IMR-90 (cell line): ENCODE measurements at places on chromosomes 3 and 15.

GRCh38 chr3:135503760-135504686 lies 461.5 kb upstream of the PPP2R3A start:
- peak; percentile 51 for DNase-seq

GRCh38 chr3:127853681-127854080 lies 31.4 kb upstream of the MGLL start:
- DNase-seq: no peak

DNA sequence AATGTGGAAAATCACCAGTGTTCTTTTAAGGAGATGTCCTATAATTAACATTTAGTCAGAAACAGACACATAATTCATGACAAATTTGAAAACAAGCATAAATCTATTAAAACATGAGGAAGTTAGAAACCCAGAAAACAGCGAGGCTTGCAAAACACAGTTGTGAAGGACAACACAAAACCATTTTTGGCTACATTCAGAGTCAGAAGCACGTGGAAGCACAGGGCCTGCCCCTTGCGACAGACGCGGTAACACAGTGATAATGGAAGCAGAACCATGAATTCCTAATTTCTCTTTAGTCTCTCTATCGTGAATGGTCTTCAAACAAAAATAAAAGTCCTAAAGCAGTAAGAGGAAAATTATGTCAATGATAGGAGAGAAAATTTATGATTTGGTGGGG lies 12.2 kb downstream of the NCEH1 start:
- no peak for DNase-seq

DNA sequence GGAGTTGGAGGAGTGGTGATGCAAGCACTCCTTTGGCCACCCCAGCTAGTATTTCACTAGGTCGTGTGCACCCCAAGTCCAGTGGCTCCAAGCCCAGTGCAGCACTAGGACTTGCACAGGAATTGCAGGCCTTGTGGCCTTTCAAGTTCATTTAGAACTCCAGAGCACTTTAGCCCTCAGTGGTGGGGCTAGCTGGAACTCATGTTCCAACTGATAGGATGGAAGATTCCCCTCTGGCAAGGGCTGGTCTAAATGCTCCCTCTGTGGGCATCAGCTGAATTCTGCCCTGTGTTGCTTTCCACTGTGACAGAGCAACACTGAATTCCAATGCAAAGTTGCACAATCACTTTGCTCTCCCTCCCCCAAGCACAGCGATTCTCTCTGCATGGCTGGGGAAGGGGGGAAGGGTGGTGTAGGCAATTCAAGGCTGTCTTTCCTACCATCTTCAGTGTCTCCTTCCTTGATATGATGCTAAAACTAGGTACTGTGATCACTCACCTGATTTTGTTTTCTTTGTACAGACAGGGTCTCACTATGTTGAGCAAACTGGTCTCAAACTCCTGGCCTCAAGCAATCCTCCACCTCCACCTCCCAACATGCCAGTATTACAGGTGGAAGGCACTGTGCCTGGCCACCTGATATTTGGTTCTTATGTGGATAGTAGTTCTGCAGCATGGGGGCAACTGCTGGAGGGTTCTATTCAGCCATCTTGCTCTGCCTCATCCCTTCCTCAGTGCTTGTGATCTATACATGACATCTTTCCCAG lies 10.3 kb downstream of the USF3 start:
- DNase-seq: peak; percentile 59

DNA sequence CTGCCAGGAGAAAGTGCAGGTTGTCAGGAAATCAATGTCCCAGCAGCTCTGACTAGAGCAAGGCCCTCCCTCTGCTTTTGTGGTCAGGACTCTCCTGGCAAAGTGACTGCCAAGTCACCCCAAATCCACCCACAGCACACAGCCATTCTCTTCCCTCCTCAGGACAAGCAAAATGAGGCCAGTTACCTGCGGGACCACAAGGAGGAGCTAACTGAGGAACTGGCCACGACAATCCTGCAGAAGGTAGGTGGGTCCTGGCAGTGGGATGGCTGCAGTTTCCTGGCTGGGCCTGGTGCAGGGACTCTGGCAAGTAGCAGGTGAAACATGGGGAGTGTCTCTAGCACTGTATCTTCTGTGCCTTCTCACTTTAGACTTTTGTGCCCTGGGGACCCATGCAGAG lies 142.5 kb upstream of the EIF1B start:
- no peak for DNase-seq

- DNase-seq: no peak
These were observed 477.3 kb upstream of the ARRDC4 start for GRCh38 chr15:97483232-97483631.

DNA sequence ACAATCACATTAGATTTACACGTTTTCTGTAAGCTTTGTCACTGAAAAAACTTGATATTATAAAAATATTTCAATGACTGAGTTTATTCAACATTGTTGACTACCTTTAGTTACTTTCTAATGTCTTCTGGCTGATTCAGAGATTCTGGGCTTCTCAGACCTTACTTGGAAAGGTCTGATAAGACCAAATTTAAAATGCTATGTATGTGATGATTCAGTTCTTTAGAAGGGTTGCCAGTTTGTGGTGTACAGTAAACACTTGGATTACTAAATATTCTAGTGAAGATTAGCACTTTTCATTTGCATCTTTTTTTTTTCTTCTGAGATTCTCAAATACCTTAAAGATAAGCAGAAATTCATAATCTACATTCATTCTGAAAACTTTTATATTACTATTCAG lies 49.8 kb downstream of the SGO1 start:
- DNase-seq: peak; percentile 12

- peak; percentile 86 for DNase-seq
These were observed 144.6 kb upstream of the TMCO5A start for GRCh38 chr15:37789881-37790280.

- no peak for DNase-seq
These were observed 54.2 kb upstream of the TSEN2 start for GRCh38 chr3:12430086-12430485.

GRCh38 chr15:62902821-62903220 lies 139.7 kb upstream of the TPM1 start:
- DNase-seq: no peak

DNA sequence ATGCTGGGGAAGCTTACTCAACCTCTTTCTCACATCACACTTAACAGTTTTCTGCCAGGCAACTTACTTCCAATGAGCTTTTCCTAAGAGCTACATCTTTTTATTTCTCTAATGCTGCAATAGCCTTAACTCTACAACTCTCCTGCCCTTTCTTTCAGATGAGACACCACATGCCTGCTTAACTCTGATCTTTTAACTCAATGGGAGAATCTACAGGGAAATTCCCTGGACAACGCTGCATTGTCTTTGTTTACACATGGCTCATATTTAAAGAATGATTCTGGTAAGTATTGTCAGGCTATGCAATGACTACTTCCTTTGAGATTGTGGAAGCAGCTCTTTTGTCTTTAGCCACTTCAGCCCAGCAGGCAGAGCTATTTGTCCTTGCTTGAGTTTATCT lies 353.1 kb upstream of the BCHE start:
- peak; percentile 86 for DNase-seq

- DNase-seq: no peak
These were observed 6.4 kb downstream of the WDR5B start for GRCh38 chr3:122409446-122409845.

DNA sequence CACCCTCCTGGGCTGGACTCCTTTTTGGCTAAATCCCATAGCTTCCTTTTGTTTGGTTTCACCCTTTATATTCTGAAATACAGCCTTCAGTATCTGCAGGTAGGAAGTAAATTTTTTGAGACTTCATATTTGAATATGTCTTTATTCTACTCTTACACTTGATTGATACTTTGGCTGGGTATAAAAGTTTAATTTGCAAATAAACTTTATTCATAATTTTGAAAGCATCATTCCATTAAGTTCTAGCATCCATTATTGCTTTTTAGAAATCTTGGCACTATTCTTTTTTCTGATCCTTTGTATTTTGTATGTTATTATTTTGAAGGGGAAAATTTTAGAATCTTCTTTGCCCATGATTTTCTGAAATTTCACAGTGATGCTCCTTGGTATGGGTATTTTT lies 41.3 kb upstream of the FILIP1L start:
- DNase-seq: no peak

- DNase-seq: no peak
These were observed 370.4 kb downstream of the TUSC7 start for GRCh38 chr3:117079997-117080396.

- peak; percentile 23 for DNase-seq
These were observed 8.3 kb downstream of the ACKR4 start for GRCh38 chr3:132605374-132605792.

DNA sequence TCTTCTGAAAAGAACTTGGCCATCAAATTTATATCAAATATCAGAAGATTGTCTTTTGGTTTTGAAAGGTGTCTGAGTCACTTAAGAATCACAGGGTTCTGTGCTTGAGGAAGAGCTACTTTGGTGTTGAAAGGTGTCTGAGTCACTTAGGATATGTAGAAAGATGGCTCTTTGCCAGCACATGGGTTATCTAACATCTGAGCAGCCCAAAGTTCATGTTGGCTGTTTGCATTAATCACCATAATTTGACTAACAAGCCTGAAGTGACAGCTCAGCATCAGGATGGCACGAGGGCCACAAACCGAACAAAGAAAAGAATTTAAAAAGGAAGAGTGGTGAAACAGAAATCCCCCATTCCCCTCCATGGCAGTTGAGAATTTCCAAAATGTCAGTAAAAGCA lies 190.5 kb upstream of the CMC1 start:
- peak; percentile 5 for DNase-seq

DNA sequence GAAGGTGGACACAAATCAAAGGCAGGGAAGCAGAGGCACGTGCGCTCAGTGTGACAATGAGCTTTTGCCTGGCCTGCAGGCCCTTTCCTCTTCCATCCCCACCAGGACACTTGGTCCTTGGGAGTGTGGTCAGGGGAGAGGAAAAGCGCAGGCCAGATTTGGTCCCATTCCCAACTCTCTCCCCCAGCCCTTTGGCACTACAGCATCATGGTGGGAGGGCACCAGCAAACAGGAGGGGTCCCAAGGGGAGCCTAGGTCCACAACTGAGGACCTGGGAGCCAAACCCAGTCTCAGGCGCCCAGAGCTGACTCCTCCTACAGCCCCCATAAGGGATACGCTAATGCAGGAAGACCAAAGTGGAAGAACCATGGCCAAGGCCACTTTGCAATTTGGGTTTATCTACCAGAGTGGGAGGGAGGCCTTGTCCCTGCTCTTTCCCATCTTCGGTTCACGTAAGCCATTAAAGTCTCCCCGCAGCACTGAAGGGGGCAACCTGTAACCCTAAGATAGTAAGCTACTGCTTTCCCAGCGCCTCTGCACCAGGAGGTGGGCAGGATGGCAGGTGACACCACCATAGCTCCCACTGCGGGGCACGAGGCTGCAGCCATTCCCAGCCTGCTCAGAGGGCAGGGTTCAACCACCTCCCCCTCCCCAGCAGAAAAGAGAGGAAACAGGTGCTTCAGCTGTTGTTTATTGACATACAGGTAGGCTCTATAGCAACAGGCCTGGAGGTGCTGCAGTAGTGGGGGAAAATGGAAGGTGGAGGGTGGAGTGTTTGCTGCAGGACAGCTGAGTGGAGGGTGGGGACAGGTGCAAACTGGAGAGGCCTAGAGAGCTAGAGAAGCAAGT lies 993 bp upstream of the GRAMD2A start:
- DNase-seq: no peak

DNA sequence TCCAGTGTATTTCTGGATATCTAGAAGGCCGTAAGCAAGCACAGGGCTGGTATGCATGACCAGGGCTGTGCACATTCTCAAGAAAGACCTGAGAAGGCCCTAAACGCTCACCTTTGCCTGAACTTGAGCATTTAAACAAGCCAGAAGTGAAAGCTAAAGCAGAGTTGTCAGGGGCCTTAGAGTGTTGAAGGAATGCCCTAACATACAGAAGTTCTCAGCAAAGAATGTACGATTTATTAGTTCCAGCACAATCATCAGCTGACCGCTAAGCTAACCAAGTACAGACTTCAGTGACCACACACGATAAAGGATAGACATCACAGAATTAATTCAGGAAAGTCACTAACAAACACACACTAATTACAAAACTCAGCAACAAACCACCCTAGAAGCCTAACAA lies 8.7 kb downstream of the HLTF start:
- DNase-seq: peak; percentile 43

- DNase-seq: no peak
These were observed 14.6 kb upstream of the TMEM40 start for GRCh38 chr3:12773710-12774086.

DNA sequence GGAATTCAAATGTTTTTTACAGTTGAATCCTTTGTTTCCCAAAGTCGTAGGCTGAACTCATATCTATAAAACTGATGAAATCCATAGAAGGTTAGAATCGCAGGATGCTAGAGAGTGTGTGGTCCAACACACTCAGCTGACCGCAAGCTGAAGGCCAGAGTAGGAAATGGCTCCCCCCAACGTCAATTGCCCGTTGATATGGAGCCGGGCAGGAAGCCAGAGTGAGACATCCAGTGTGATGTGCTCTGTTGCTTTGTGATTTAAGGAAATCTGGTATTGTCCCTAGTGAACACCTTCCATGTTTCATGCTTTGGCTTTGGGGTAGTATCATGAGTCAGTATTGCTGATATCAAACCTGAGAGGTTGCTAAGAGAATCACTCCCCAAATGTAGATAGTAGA lies 5.8 kb upstream of the MEX3B start:
- peak; percentile 73 for DNase-seq

GRCh38 chr15:60757831-60758570 lies 279.1 kb upstream of the ICE2 start:
- DNase-seq: no peak

DNA sequence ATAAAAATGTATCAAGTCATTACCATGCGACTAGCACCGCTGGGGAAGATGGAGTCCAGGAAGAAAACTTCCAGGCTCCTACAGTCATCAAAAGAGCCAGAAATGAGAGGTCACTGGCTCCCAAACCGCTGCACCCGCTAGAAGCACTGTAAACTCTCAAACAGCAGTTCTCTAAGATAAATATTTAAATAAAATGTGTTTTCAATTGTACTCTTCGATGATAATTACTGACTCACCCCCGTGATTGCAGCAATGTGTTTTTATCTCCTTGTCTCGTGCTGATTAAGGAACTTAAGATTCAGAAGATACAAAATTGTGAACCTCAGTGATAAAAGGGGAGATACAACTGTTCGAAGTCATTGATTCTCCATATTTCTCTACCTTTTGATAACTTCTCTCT lies 45.8 kb upstream of the FOXP1 start:
- peak; percentile 64 for DNase-seq

DNA sequence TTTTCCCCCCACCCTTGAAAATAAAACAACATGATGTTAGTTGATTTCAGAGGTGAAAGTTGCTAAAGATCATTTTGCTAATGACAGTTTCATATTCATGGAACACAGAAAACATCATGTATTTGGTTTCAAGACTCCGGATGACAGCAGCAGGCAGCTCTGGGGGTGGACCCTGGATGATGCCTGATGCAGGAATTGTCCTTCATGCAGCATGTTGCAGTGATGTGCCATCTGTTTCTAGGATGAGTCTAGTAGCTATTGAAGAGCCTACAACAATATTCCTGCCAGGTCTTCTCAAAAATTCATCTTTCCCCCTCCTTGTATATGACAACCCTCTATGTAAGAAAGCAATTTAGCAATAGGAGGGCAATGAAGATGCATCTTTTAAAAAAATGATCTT lies 108.3 kb downstream of the SV2B start:
- DNase-seq: no peak

DNA sequence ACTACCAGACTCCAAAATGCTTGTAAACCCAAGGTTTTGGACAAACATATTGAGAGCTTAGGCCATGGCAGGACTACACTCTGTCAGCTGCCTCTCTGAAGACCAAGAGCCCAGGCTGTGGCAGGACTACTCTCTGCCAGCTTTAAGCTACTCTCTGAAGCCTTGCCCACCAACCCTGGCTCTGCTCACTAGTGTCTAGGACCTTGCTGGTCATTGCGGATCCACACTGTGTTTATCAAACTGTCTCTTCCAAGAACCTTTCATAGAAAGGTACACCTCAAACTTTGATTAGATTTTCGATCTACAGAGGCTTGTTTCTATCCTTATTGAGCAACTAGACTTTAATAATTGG lies 41.9 kb upstream of the MME start:
- DNase-seq: no peak
